ENCODE measurements at places on chromosomes 6 and 20. TPM values are rescaled to one million over a fixed set of nuclear protein-coding genes. Genes with fewer than 3 reads are reported as not detected.

Gene SGK2
- polyA plus RNA-seq, result 66.7 TPM

DNA sequence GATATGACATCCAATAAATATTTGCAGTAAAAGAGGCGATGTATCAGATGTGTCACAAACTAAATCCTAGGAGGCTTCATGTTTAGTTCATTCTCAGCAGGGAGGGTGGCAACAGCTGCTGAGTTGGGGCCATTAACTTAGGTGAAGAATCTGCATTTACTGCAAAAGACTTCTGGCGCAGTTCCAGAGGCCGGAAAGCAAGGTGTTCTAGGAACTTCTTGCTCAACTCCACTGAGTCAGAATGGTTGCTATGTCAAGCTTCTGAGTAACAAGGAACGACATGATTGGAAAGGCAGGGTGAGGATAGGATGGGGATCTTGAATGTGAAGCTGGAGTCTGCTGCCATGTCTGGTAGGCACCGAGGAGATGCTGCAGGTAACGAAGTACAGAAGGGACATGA lies 11.7 kb downstream of the ADNP start:
- no peak for DNase-seq

GRCh38 chr6:154408891-154409500 lies 52.4 kb upstream of the IPCEF1 start:
- DNase-seq, result no peak

GRCh38 chr20:10376270-10377075 lies 57.5 kb downstream of the MKKS start:
- no peak for DNase-seq

DNA sequence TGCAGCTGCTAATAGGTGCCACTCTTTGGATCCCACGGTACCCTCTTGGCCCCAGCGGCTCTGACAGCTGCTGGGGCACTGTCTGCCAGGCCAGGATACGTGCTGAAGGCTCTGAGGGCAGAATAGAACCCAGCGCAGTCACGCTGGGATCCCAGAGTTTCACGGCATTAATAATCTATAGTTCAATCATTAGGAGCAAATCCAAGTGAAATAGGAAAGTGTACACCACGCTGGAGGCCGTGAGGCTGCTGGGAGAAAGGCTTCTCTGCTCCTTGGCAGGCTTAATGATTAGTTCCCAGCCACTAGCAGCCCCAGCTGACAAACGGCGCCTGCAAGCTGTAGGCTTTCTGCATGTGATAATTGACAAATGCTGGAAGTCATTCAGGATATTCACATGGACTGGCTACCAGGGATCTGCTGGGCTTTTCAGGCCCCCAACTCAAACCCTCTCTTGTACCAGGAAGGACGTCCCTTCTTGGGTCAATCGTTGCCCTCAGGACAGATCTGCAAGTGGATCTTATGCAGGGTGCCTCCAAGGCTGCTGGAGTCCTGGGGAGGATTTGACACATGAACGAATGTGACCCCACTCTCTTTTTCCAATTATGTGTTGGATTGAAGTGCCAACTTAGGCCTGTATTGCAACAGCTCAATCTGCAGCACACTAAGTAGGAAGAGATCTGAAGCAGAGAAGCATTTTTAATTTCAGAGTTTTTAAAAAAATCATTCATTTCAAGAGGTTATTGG lies 50.1 kb upstream of the INSM1 start:
- no peak for DNase-seq
